ENCODE measurements at places on chromosomes 4 and X.
A peak's percentile ranks its signal among the peaks of the same experiment; 100 is the strongest.

DNA sequence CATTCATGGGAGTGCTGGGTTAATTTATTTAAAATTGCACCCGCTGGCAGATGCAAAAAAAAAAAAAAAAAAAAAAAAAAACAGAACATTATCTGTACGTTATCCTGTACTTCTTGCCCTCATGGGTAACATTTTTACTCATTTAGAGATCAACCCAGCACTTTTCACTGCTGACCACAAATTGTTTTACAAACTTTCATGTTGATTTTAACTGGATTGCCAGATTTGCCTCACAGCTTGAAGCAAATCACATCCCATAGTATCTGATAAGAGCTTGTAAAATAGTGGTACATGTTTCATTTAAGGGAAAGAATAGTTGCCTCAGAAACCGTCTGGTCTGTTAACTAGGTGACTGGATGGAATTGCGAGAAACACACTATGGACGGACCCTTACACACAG is 640.8 kb downstream of the TRIML1 start:
- DNase-seq: peak; percentile 13

- DNase-seq: peak; percentile 24
Observed at GRCh38 chrX:119885554-119886428, 9.9 kb upstream of the AKAP14 start.

DNA sequence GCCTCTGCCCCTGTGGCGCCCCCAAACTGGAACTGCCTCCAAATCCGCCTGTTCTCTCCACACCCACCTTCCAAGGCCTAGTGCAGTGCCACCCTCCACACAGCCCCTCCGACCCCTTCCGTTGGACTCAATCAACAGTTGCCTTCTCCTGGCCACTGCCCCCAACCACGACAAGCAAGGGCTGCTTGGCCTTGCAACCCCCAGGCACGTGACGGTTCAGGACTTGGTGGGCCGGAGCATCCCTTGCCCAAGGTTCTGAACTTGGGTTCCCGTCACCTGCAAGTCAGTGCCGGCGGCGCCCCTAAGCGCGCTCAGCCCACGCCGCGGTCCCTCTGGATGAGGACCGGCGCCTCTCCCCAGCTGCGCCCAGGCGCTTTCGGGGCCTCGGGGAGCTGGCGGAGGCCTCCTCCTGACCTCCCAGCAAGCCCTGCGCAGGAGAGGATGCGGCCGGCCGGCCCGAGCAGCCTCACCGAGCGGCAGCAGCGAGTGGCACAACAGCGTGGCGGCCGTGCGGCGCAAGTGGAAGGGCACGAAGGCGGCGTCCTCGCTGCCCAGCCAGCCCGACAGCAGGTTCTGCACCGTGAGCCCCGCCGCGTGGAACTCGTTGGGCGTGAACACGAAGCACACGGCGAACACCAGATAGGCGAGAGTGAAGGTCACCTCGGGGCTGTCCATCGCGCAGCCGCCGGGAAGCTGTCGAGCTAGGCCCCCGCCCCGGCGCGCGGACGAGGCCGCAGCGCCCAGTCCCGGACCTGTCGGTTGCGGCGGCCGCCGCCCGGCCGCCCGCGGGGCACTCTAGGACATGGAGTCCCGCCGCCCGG is 750 bp downstream of the TMEM129 start:
- peak; percentile 10 for DNase-seq

- DNase-seq: no peak
Observed at GRCh38 chr4:154019811-154020210, 230.9 kb upstream of the SFRP2 start.

DNA sequence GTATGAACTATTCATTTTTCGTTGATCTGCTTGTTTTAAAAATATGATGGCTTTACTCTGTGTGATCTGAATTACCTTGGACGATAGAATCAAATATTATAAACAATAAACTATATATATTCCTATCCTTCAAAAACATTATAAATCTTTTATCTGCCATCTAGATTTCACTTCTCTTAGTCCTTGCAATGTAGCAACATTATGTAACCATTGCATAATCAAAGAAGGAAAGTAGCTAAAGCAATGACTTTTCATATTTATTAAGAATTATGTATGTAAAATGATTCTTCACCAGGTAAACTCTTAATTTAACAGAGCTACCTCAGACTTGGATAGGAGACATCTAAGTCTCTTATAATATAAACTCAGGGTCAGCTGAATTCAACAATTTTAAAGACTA is 210.5 kb downstream of the ADAMTS3 start:
- no peak for DNase-seq

GRCh38 chr4:20028645-20029044 is 223.1 kb upstream of the SLIT2 start:
- peak; percentile 29 for DNase-seq

GRCh38 chrX:115251458-115252233 is 17.8 kb upstream of the LRCH2 start:
- DNase-seq: no peak

GRCh38 chr4:40550948-40551462 is 78.7 kb downstream of the RBM47 start:
- DNase-seq: peak; percentile 29

GRCh38 chrX:29348288-29348687 is 761.0 kb downstream of the IL1RAPL1 start:
- DNase-seq: no peak

- peak; percentile 34 for DNase-seq
Observed at GRCh38 chr4:86640469-86640868, 46.4 kb downstream of the PTPN13 start.

DNA sequence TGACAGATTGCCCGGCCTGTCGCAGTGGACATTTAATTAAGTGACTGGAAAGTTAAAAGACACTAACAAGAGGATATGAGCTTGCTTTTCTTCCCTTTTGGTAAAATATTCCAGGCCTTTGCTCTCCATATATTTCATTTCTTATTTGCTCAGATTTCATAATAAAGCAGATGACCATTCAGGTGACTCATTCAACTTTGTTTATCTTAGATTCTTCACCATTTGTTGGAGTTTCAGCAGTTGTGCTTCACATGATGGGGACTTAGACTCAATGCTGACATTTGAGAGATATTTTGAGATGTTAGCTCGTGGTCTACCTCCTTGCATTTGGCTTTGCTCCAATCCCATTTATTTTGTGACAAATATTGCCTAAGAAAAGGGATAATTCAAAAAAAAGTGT is 312.2 kb downstream of the ARHGAP24 start:
- peak; percentile 84 for DNase-seq

DNA sequence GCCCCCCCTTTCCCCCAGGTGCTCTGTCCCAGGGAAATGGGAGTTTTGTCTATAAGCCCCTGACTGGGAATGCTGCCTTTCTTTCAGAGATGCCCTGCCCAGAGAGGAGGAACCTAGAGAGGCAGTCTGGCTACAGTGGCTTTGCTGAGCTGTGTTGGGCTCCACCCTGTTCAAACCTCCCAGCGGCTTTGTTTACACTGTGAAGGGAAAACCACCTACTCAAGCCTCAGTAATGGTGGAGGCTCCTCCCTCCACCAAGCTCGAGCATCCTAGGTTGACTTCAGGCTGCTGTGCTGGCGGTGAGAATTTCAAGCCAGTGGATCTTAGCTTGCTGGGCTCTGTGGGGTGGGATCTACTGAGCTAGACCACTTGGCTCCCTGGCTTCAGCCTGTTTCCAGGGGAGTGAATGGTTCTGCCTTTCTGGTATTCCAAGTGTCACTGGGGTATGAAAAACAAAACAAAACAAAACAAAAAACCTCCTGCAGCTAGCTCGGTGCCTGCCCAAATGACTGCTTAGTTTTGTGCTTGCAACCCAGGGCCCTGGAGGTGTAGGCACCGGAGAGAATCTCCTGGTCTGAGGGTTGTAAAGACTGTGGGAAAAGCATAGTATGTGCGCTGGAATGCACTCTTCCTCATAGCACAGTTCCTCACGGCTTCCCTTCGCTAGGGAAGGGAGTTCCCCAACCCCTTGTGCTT is 41.7 kb downstream of the ITM2A start:
- no peak for DNase-seq

DNA sequence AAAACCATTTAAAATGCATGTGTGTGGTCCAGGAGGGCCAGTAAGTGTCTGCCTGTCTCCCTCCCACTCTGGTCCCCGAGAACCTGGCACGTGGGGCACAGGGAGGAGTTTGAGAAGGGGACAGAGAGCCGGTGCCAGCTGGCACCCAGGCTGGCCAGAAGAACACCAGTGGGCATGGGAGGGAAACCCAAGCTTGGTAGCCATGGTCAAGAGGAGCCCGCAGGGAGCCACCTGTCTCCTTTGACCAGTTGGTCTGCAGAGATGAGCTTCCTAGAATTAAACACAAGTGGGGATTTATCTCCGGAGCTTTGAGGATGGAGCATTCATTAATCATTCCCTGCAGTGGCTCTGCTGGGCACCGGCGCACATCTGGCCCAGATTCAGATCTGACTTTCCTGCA is 41.6 kb downstream of the HMX1 start:
- no peak for DNase-seq

- no peak for DNase-seq
Observed at GRCh38 chr4:2470791-2471190, 1.9 kb downstream of the RNF4 start.

- peak; percentile 50 for DNase-seq
Observed at GRCh38 chr4:105979506-105979905, 84.2 kb downstream of the NPNT start.

- peak; percentile 34 for DNase-seq
Observed at GRCh38 chr4:118313098-118313497, 39.7 kb downstream of the PRSS12 start.

- no peak for DNase-seq
Observed at GRCh38 chrX:79369871-79370270, 2.7 kb upstream of the ITM2A start.

GRCh38 chr4:38290366-38290765 is 330.2 kb downstream of the PTTG2 start:
- peak; percentile 76 for DNase-seq

- no peak for DNase-seq
Observed at GRCh38 chrX:153688506-153688905, 780 bp downstream of the SLC6A8 start.

DNA sequence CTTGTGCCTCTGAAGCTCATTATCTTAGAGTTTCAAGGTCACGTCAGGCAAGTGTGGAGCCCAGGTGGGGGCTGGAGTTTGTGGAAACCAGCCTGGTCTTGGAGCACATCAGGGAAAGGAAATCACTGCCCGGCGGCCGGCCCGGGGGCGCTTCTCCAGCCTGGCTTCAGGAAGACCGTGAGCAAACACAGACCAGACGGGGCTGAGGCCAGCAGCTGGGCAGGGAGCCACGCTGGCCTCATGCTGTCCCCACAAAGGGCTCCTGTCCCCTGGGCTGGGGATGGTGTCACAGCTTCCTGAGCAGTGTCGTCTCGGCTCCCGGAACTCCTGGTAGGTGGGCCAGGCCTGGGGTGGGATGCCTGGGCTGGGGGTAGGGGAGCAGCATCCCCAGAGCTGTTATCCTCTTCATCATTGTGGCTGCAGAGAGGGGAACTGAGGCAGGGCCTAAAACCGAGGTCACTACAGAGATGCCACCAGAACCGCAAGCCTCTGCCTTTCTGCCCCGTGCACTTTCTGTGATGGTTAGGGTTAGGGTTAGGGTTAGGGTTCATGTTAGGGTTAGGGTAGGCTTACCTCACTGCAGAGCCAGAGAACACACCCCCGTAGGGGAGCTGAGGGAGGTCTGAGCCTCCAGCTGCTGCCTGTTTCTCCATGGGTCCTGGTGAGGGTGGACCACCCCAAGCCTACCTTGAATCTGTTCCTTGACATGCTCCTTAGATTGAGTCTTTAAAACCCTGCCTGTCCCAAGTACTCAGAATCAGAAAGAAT is 77.5 kb downstream of the HTRA3 start:
- DNase-seq: no peak

- DNase-seq: peak; percentile 3
Observed at GRCh38 chrX:74924449-74925224, 615 bp downstream of the NEXMIF start.

GRCh38 chr4:32672359-32672758 is 1952.2 kb downstream of the PCDH7 start:
- no peak for DNase-seq

DNA sequence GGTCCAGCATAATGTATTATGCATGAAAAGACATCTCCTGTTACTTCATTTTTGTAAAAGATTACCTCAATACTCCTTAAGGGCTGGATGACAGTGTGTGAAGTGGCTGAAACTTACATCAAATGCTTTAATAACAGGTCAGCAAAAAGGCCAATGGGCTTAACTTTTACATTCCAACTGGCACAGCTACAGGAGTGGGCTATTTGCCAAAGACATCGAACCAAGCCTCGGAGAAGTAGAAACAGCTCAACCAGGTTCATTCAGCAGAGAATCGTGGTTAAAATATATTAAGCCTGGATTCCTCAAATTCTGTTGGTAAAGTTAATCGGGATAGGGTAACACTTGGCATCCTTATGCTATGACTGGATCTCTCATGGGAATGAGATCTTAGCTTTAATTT is 639.7 kb downstream of the TRIML1 start:
- DNase-seq: peak; percentile 92

GRCh38 chr4:13180701-13181100 is 303.4 kb downstream of the RAB28 start:
- no peak for DNase-seq

Measured in fibroblast of upper back skin (primary cell).